Nephron progenitor cell (in vitro differentiated cells): ENCODE measurements at places on chromosomes 2 and 18.

DNA sequence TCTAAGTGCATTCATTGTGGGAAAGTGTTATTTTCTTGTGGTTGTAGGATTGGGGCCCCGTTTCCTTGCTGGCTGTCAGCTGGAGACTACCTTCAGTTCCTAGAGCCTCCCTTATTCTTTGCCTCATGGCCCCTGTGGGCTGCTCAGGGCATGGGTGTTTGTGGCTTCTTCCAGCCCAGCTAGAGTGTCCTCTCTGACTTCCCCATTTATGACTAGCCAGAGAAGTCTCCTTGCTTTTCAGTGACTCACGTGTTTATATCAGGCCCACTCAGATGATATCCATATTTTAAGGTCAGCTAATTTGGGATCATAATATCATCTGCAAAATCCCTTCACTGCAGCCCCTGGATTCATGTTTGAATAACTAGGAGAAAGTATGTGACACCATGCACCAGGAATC is 62.8 kb downstream of the DTNA start:
- DNase-seq = no peak

DNA sequence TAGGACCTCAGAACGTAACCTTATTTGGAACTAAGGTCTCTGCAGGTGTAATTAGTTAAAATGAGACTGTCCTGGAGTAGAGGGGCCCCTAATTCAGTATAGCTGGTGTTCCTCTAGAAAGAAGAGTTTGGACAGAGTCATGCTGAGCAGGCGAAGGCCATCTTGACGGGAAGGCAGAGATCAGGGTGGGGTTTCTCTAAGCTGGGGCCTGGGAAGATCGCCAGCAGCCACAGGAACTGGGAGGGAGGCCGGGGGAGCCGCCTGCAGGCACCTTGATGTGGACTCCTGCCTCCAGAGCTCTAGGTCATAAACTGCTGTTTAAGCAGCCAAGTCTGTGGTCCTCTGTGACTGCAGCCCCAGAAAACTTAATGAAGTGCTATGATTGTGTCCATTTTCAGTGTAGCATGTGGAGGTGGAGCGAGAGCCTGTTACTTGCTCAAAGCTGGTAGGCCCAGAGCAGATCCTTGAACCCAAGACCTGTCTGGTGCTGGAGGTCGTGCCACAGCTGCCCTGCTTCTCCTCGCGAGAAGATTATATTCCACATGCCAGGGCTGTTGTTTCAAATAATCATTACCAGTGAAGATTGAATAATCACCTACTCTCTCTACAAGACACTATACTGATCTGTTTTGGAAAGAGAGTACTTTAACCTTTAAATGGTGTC is 105.7 kb downstream of the TPO start:
- no peak for DNase-seq

DNA sequence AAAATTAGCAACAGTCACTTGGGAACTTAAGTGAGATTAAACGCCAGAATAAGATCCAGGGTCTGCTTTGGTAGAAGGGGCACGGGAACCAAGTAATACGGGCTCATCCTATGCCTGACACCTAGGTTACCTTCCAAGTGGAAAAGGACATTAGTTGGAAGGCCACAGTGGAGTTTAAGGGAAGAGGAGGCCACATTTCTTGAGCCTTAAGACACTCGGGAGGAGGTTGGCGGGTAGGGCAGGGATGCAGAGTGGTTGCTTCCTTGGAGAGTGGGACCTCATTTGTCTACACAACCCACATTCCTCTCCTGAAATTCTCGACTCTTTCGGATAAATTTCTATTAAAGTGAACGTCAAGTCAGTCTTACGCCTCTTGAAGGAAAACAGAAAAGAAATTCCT is 510 bp upstream of the DNAH6 start:
- DNase-seq = no peak

- DNase-seq = no peak
Measured at GRCh38 chr2:100891906-100892642, 72.1 kb downstream of the NPAS2 start.

DNA sequence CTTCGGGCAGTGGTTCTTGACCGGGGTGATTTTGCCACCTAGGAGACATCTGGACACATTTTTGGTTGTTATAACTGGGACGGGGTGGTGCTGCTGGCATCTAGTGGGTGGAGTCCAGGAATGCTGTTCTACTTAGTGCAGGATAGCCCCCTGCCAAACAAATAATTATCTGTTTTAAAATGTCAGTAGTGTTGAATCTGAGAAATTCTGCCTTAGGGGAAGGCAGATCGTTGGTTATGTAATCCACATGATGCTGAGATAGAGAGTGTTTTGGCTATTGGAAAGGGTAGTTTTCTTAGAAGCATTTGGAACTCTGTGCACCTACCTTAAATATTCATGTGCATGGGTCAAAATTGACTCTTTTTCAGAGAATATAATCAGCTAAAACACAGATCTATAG is 199.0 kb downstream of the TPGS2 start:
- DNase-seq = no peak

DNA sequence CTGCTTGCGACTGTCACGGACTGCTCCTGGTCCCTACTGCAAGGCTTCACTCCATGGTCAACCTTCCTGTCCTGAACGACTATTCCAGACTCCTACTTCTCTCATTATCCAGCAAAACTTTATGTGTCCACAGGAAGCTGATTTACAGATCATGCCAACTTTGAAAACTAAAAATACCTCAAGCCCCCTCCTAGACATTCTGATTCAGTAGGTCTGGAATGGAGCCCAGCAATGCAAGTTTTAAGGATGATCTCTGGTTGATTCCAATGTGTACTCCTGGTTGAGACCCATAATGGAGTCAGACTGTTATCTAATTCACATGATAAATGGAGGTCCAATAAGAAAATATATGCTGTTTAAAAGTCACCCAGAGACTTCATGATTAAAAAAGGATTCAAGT is 13.1 kb upstream of the LRATD1 start:
- no peak for DNase-seq

DNA sequence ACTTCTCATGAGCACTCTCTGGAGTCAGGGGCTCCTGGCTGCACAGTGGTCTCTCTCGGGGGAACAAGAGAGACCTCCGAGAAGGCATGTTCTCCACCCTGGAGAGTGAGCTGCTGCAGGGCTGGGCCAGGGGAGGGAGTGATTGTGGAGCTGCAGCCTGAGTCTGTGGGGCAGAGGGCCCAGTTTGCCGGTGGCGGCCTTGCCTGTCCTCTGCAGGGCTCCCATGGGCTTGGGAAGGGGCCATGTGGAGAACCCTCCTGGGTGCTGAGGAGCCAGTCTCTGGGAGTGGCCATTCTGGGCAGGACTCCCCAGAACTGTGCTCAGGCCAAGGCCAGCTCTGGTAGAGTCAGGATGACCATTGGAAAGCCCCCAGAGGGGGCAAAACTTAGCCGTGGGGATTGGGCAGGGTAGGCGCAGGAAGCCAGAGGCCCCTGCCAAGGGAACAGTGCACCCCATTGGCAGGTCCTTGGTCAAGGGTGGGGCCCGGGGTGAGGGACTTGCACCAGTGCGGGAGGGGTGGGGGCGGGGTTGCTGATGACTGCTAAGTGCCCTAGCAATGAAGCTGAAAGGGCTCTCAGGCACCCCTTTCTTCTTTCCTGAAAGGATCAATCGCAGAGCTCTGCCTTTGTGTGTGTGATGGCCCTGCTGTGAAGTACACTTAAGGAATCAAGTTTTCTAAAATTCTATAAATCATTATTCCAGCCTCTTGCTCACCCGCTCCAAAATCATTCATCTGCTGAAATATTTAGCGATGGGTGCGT is 69.7 kb upstream of the BOD1L2 start:
- no peak for DNase-seq

DNA sequence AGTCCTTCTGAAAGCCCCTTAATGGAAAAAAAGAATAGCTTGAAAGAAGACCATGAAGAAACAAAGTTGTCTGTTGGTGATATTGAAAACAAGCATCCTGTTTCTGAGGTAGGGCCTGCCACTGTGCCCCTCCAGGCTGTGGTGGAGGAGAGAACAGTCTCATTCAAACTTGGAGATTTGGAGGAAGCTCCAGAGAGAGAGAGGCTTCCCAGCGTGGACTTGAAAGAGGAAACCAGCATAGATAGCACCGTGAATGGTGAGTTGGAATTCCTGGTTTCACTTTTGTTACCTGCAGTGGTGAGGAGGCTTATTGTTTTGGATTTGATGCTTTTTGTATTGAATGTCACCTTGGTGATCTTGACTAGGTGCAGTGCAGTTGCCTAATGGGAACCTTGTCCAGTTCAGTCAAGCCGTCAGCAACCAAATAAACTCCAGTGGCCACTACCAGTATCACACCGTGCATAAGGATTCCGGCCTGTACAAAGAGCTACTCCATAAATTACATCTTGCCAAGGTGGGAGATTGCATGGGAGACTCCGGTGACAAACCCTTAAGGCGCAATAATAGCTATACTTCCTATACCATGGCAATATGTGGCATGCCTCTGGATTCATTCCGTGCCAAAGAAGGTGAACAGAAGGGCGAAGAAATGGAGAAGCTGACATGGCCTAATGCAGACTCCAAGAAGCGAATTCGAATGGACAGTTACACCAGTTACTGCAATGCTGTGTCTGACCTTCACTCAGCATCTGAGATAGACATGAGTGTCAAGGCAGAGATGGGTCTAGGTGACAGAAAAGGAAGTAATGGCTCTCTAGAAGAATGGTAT is 13.3 kb downstream of the SLC20A1 start:
- no peak for DNase-seq

DNA sequence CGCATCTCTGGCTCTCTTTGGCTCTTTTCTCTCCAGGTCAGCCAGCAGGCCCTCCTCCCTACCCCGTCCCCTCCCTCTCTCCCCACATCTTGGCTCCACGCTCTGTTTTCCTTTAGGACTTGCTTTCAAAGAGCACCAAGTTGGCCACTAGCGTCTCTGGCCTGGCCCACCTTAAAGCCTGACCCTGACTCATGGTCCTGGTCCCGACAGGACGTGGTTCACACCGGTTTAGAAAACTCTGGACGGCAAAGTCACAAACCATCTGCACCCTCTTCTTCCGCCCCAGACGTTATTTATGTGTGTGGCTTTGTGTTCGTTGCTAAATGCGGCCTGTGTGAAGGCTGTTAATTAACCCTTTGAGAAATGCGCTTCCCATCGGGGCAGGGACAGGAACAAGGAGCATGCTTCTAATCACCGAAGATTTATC is 169.0 kb upstream of the HAAO start:
- DNase-seq = peak; percentile 26

DNA sequence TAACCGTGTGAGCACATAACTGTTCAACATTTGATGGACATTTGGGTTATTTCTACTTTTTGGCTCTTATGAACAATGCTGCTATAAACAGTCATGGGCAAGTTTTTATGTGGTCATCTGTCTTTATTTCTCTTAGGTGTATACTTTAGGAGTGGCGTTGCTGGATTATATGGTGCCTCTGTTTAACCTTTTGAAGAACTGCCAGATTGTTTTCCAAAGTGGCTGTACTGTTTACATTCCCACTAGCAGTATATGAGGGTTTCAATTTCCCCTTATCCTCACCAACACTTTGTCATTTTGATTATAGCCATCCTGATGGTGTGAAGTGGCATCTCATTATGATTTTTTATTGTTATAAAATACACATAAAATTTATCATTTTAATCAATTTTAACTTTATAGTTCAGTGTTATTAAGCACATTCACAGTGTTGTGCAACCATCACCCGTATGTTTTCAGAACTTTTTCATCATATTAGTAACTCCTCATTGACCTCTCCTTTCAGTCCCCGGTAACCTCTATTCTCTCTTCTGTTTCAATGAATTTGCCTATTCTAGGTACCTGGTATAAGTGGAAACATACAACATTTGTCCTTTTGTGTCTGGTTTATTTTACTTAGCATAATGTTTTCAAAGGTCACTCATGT is 55.4 kb downstream of the EML4 start:
- no peak for DNase-seq
